ENCODE measurements at places on chromosomes 3 and 15. TPM values are rescaled to one million over a fixed set of nuclear protein-coding genes. Genes with fewer than 3 reads are reported as not detected.

CASR gene
- 0.19 TPM for total RNA-seq

KIF7 gene
- total RNA-seq, result 0.62 TPM

RBM6 gene
- 85.1 TPM for total RNA-seq

FOXB1 gene
- total RNA-seq, result not detected

C3orf49 gene
- total RNA-seq, result not detected

TRIM42 gene
- not detected for total RNA-seq
